ENCODE measurements at places on chromosomes 7 and 10. TPM values are rescaled to one million over a fixed set of nuclear protein-coding genes. Genes with fewer than 3 reads are reported as not detected.

- no peak for DNase-seq
- no peak overlapping the region for H3K27ac ChIP-seq
- no peak overlapping the region for H3K4me3 ChIP-seq
- H3K27me3 ChIP-seq = no peaks in the 10 kb centered on the region
- no peaks in the 10 kb centered on the region for H3K36me3 ChIP-seq
These were observed 2.9 kb upstream of the XPNPEP1 start for GRCh38 chr10:109926061-109926745.

DNA sequence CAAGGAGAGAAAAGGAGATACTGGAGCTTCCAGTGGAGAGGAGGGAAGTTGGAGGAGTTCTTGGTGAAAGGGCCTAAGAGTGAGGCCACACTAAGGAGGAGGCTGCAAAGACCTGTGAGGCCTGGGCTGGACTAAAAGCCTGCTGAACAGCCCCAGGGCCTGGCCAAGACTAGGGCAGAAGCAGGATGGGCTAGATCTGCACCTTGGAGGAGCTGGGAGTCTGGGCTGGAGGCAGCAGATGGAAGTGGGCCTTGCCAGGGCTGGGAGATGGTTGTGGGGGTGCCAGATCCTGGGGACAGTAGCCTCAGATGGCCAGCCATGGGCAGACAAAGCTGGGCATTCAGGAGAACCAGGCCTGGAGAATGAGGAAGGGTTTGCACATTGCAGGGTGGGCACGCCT lies 6.5 kb upstream of the PURB start:
- DNase-seq = no peak
- H3K27me3 ChIP-seq = peaks cover 10% of the 10 kb centered on the region
- no peaks in the 10 kb centered on the region for H3K36me3 ChIP-seq
- H3K27ac ChIP-seq = no peak overlapping the region
- no peaks in the 10 kb centered on the region for H3K4me1 ChIP-seq

Gene ANKRD22
- total RNA-seq = 0.63 TPM

DNA sequence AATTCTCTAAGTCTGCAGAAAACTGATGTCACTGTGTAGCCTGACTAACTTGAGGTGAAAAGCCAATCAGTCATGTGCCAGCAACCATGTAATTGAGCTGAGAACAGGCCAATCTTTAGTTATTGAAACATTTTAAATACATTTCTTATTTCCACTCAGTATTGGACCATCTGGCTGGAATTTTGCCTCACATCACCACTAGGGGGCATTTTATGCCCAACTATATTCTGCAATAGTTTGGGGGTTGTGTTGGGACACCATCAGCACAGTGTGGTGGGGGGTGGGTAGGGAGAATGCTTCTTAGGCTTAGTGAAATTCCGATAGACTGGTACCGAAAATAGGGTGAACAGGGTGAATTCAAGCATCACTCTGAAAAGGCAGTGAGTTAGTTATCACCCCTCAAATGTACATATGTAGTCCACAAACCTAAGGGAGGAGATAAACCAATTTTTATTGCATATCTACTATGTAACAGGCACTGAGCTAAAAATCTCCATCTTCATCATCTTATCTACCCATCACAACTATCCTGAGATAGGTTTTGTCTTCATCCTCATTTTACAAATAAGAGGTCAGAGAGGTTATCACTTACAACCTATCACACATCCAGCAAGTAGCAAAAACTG lies 17.8 kb downstream of the NPSR1 start:
- DNase-seq = no peak
- no peaks in the 10 kb centered on the region for H3K27me3 ChIP-seq
- no peak overlapping the region for H3K27ac ChIP-seq
- H3K4me3 ChIP-seq = no peak overlapping the region
- H3K36me3 ChIP-seq = no peaks in the 10 kb centered on the region
- no peaks in the 10 kb centered on the region for H3K4me1 ChIP-seq

- no peak overlapping the region for H3K4me3 ChIP-seq
- no peak for DNase-seq
- peaks cover 2% of the 10 kb centered on the region for H3K36me3 ChIP-seq
- H3K27me3 ChIP-seq = no peaks in the 10 kb centered on the region
- H3K4me1 ChIP-seq = no peaks in the 10 kb centered on the region
These were observed 46.1 kb downstream of the COL28A1 start for GRCh38 chr7:7489546-7489945.

GRCh38 chr10:26970667-26971066 lies 109.9 kb upstream of the ABI1 start:
- H3K4me1 ChIP-seq = no peaks in the 10 kb centered on the region
- peaks cover 7% of the 10 kb centered on the region for H3K36me3 ChIP-seq
- H3K4me3 ChIP-seq = no peak overlapping the region
- H3K27ac ChIP-seq = no peak overlapping the region

Gene GIMAP8
- not detected for total RNA-seq
